NCI-H1092 (cell line): ENCODE measurements at places on chromosomes 11 and 22.

DNA sequence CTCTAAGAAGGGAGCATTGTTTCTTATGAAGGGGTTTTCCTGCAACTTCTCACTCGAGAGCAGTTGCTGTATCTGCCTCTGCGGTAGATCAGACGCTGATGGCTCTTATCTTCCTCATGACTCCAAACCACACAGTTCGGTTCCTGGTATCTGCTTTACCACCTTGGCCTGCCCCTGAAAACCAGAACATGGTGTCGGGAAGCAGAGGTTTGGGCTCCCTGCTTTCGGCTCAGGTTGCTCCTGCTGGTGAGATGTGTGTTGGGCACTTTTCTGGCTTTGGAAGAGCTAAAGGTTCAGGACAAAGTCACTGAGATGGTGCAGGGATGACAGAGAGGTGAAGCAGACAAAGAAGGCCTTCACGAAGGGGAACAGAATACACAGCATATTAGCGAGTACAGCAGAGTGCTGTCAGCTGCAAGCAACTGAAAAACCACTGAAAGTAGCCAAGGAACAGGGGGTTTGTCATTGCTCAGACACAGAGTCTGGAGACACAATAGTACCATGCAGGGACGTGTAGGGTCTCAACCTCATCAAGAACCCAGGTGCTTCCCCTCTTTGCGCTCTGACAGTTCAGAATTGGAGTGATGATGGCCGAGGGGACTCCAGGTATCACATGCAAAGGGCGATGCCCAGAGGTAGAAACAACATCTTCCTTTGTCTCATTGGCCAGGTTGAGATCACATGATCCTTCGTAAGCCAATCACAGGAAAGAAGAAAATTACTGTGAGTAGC is 11.9 kb upstream of the CSF2RB start:
- DNase-seq = no peak

DNA sequence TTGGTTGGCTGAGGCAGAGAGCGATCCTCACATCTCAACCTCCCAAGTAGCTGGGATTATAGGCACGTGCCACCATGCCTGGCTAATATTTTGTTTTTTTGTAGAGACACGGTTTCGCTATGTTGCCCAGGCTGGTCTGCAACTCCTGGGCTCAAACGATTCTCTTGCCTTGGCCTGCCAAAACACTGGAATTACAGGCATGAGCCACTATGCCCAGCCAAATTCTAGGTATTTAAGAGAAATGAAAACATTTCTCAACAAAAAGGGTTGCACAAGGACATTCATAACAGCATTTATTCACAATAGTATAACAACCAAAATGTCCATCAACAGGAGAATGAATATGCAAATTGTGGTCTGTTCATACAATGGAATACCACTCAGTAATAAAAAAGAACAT is 31.7 kb upstream of the RBX1 start:
- DNase-seq = no peak

DNA sequence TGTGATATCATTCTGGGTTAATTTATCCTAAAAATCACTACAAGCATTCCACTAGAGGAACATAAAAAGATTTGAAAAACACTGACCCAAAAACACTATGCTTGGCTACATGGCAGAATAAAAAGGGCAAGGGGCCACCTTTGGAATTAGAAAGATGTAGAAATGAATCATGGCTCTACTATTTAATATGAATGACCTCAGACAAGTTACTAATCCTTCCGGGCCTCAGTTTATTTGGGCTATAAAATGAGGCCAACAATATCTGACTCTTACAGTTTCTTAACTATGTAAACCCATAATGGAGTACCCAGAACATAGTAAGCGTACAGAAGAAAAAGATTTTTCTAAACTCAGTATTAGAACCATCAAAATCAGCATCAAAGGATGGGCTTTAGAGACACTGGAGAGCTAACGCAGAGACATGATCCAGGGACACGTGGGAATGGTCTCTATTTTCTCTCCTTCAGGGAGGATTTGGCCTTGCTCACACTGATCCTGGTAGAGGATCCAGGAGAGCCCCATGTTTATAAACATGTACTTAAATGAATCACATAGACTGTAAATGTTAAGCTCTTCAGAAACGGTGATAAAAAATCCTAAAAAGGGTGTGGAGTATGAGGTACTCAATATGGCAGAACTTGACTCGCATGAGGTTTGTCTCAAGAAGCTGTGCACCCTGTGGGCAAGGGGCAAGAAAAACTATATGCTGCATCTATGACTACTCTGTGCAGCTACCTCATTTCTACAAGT is 288.4 kb upstream of the PITPNB start:
- no peak for DNase-seq

DNA sequence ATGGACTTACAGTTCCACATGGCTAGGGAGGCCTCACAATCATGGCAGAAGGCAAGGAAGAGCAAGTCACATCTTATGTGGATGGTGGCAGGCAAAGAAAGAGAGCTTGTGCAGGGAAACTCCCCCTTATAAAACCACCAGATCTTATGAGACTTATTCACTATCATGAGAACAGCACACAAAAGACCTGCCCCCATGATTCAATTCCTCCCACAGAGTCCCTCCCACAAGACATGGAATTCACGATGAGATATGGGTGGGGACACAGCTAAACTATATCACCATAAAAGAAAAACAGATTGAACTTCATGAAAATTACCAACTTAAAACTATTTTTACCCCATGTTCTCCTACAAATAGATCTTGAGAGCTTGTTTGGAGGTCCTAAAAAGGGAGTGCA is 19.6 kb downstream of the ENTHD1 start:
- DNase-seq = no peak

DNA sequence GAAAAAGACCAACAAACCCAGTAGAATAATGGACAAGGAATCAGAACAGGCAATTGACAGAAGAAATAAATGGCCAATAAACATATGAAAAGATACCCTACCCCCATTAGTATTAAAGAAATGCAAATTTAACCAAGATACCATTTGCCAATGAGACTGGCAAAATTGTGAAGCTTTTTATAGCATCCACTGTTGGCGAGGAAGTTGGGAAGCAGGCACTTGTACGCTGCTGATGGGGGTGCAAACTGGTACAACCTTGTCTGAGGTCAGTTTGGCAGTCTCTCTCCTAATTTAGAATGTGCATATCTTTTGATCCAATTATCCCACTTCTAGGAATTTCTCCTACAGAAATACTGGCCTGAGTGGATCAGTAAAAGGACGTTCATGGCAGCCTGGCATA is 8.6 kb upstream of the NRXN2 start:
- DNase-seq = no peak

- no peak for DNase-seq
Observed at GRCh38 chr11:106463796-106464201, 386.3 kb downstream of the AASDHPPT start.
